Neural cell (in vitro differentiated cells): ENCODE measurements at places on chromosomes 4 and X. TPM values are rescaled to one million over a fixed set of nuclear protein-coding genes. Genes with fewer than 3 reads are reported as not detected.

Gene APEX2
- 3.0 and 3.1 TPM in 2 replicates for polyA plus RNA-seq

Gene RNF128
- polyA plus RNA-seq: 0.72 and 0.78 TPM in 2 replicates

Gene GPC3
- polyA plus RNA-seq: 1.4 and 2.1 TPM in 2 replicates

Gene TCP11X1
- polyA plus RNA-seq: 0.20 TPM in 1 of 2 replicates, not detected in the other

Gene EVC
- polyA plus RNA-seq: 0.48 and 0.62 TPM in 2 replicates

Gene MSMO1
- 222 and 242 TPM in 2 replicates for polyA plus RNA-seq

Gene ZFP42
- not detected in 2 replicates for polyA plus RNA-seq

Gene MAGEA1
- not detected in 2 replicates for polyA plus RNA-seq

Gene MAGEC3
- polyA plus RNA-seq: 2.3 and 3.6 TPM in 2 replicates

Gene DNAAF6
- polyA plus RNA-seq: not detected in 2 replicates

Gene CENPVL1
- 3.2 and 5.6 TPM in 2 replicates for polyA plus RNA-seq

Gene CLIC2
- 2.9 and 5.8 TPM in 2 replicates for polyA plus RNA-seq

Gene TLR8
- not detected in 2 replicates for polyA plus RNA-seq

Gene SASH3
- not detected in 2 replicates for polyA plus RNA-seq

Gene CLTRN
- polyA plus RNA-seq: 1.1 and 2.2 TPM in 2 replicates

Gene HELT
- not detected in 2 replicates for polyA plus RNA-seq

Gene OPHN1
- 7.3 and 7.6 TPM in 2 replicates for polyA plus RNA-seq

Gene S100P
- not detected in 2 replicates for polyA plus RNA-seq

Gene NLRP2B
- not detected in 2 replicates for polyA plus RNA-seq

Gene TSPAN7
- polyA plus RNA-seq: 180 and 184 TPM in 2 replicates

Gene GDI1
- 370 and 415 TPM in 2 replicates for polyA plus RNA-seq

Gene FGD1
- polyA plus RNA-seq: 9.8 and 13.6 TPM in 2 replicates

Gene GLUD2
- polyA plus RNA-seq: 0.35 and 0.68 TPM in 2 replicates
